Ammon's horn (tissue), 1 donor: ENCODE measurements at places on chromosomes 12 and 14.

GRCh38 chr12:41903014-41903708 is 241.5 kb downstream of the GXYLT1 start:
- no peak for DNase-seq

- no peak for DNase-seq
These were observed 103.8 kb upstream of the RESF1 start for GRCh38 chr12:31855427-31855826.

DNA sequence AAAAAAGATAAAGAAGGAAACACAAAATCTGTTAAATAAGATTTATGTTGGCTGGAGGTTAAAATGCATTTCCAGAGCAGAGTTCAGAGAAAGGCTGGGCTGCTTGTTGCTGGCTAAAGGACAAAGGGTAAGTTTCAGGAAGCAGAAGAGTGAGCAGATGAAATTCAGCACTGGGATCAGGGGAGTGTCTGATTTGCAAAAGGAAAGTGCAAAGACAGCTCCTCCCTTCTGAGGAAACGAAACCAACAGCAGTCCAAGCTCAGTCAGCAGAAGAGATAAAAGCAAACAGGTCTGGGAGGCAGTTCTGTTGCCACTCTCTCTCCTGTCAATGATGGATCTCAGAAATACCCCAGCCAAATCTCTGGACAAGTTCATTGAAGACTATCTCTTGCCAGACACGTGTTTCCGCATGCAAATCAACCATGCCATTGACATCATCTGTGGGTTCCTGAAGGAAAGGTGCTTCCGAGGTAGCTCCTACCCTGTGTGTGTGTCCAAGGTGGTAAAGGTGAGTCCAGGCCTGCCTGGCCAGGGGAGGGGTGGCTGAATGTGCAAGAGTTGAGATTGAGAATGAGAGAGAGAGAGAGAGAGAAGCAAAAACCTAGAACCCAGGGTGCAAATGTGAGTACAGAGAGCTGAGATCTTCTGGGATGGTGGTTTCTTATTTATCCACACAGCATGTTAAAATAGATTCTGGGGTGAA is at the start of gene OAS1:
Gene OAS1, plus strand, starts transcription at position 251 of the 703 bp plus-strand sequence. Its CDS starts 78 bp downstream, at position 329.
- DNase-seq = peak; percentile 75

- DNase-seq = peak; percentile 37
These were observed 18.2 kb upstream of the STRAP start for GRCh38 chr12:15863984-15864383.

GRCh38 chr14:104895786-104896661 is 28.7 kb upstream of the PLD4 start:
- peak; percentile 3 for DNase-seq

- DNase-seq = no peak
These were observed 23.4 kb upstream of the MAP3K9 start for GRCh38 chr14:70832561-70833305.

DNA sequence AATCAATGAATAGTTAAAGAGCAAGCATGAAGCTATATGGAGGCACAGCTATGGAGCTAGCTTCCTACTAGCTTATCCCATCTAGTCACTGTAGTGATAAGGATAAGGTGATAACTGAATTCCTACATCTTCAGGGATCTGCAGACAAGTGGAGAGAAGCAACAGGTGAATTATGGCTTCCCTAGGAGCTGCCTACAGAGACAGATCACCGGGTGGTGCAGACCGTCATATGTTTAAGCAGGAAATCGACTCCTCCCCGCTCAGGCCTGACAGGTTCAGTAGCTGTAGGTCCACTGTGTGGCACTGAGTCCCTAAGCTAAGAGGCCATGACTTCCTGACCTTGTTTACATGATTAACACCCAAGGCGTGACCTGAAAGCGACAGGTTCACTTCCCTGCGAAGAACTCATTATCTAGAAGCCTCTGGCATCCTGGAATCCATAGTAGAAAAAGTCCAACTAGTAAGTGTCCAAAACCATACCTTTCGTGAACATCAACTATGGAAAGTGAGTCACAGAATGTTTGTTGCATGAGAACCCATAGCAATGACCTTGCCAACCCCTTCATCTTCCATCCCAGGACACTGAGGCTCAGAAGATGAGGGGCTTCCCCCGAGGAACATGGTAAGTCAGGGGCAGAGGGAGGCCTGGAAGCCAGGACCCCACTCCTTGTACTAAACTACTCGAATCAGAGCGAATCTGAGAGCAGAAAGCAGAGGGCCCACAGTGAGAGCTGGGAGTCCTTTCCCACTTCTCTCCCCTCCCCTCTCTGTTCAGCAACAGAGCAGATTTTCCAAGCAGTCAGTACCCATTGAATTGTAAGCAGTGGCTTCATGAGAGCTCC is 75.4 kb upstream of the CCND2 start:
- DNase-seq = no peak

- no peak for DNase-seq
These were observed 311.5 kb downstream of the NOVA1 start for GRCh38 chr14:26286081-26286912.

- no peak for DNase-seq
These were observed 81.2 kb downstream of the CHGA start for GRCh38 chr14:93003945-93004698.

- no peak for DNase-seq
These were observed 66.4 kb upstream of the MAP1LC3B2 start for GRCh38 chr12:116492703-116493324.

DNA sequence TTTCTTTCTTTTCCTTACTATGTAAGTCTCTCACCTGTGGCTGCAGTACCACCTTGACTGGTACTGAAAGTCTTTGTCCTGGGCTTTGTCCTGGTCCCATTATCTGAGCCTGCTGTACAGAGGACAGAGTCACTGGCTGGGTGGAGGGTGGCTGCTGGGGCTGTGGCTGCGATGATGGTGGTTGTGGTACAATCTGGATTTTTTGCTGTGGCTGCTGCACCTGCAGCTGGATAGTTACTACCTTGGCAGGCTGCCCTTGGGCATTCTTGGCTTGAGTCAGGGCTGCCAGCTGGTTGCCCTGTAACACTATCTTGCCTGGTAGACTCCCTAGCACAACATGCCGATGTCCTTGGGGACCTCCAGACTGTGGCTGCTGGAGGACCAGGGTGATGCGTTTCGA is 27.0 kb downstream of the CHD8 start:
- DNase-seq = no peak

- no peak for DNase-seq
These were observed 364.1 kb upstream of the KITLG start for GRCh38 chr12:88944397-88944796.

DNA sequence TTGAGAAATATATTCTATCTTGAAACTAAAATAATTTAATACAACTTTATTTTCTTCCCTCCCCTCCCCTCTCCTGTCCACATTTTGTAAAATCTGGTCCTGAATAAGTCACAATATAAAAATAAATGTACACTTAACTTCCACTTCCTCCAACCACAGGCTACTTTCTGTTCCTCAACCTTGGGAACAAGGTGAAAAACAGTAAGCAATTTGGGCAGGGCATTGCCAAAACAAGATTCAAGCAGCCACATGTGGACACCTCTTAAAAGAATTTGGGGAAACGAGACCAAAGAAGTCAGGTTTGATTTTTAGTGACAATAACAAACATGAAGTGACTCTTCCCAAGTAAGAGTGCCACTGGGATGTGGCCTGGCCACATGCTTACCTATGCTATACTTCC is 115.7 kb downstream of the PTPRQ start:
- no peak for DNase-seq

GRCh38 chr12:89259821-89260220 is 92.5 kb downstream of the DUSP6 start:
- no peak for DNase-seq

- DNase-seq = no peak
These were observed 24.0 kb upstream of the ESRRB start for GRCh38 chr14:76351941-76352340.

DNA sequence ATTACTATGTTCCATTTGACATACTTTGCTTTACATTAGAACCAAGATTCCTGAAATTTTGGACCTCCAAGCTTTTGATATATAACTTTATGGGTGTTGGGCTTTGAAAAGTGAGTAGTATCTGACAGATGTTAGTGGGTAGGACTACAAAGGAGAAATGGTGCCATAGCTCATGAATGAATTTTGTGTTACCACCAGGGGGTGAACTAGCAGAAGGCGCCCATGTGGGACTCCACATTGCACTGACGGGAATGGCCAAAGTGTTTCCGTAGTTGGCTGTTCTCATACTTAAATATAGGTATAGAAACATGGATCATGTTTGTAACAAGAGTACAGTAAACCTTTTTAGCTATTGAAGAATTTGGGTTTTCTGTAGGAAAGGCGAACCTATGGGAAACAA is 337.5 kb downstream of the FLRT2 start:
- no peak for DNase-seq

- DNase-seq = no peak
These were observed 563 bp downstream of the DCP1B start for GRCh38 chr12:2003676-2004112.

DNA sequence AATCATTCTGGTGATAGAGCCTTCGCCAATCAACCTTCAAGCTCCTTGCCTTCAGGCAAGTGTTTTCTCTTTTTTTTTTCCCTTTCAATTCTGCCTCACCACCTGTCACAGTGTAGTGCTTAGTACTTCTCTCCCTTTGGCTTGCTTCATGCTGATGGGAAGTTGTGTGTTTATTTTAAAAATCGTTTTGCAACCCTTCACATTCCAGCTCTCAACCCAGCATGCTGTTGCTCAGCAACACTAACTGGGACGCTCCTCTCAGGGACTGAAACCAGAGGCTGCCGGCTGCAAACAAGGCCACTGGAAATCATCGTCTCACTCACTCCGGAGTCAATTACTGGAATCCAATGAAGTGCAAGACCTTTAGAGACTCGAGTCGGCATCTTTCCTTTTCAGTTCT is 342.7 kb downstream of the PRKD1 start:
- peak; percentile 75 for DNase-seq

DNA sequence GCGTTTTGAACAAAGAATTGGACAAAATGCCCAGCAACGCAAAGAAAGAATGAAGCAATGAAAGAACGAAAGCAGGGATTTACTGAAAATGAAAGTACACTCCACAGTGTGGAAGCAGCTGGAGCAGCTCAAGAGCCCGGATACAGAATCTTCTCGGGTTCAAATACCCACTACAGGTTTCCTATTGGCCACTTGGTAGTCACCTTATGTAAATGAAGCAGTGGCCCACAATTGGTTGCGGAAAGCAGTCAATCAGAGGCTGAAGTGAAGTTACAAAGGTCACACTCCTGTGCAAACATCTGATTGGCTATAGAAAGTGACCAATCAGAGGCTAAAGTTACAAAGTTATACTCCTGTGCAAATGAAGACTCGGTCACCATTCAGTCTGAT is 15.0 kb upstream of the PPP1R13B start:
- DNase-seq = no peak

DNA sequence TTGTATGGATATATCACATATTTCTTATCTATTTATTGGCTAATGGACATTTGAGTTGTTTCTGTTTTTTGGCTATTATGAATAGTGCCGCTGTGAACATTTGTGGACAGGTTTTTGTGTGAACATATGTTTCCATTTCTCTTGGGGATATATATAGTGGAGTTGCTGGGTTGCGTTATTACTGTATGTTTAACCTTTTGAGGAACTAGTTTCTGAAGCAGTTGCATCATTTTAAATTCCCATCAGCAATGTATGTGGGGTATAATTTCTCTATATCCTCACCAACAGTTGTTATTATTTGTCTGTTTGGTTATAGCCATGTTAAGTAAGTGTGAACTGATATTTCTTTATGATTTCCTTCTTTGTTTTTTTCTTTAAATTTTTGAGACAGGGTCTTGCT is 10.7 kb downstream of the TCTN2 start:
- DNase-seq = no peak

DNA sequence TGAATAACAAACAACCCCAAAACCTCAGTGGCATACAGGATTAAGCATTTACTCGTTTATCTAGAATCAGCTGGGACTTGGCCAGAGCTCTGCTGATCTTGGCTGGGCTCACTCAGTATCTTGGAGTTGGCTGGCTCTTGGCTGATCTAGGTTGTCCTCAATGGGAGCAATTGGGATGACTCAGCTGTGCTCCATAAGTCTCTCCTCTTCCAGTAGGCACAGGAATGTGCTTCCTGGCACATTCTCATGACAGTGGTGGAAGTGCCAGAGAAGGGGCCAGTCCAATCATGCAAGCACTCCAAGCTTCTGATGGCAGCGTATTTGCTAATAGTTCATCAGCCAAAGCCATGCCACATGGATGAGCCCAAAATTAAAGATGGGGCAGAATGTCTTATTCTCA is 41.7 kb upstream of the ANO4 start:
- no peak for DNase-seq

GRCh38 chr14:105117710-105118385 is 50.7 kb downstream of the JAG2 start:
- no peak for DNase-seq

GRCh38 chr12:65263777-65264176 is 14.7 kb upstream of the MSRB3 start:
- no peak for DNase-seq

DNA sequence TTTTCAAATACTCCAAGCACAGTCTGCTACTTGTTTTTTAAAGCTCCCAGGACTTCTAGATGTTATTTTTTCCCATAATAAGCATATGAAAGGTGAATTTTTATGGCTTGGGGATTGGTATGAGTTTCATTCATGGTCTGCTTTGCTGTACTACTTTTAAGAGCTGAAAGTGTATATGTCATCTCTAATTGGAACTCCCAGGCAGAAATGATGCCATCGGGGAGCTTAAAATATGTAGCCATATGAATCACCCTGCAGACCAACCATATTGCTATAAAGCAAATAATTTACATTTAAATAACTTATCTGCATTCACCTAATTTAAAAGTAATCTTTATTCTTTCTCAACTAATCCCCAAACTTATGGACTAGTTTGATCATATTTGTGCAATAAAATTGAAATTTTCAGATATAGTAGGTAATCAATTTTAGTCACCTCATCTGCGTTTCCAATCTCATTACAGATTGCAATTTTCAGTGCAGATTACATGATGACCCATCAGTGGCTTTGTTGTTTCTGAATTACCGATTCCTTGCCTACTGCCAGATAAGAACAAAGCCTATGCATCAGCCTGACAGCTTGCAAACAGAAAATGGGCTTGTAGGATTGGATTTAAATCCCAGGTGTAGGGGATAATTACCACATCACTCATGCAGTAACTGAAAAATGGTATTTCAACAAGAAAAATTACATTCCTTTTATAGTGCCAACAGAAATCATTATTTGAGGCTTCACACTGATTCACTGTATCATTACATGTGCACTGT is 689.4 kb downstream of the NOVA1 start:
- no peak for DNase-seq

DNA sequence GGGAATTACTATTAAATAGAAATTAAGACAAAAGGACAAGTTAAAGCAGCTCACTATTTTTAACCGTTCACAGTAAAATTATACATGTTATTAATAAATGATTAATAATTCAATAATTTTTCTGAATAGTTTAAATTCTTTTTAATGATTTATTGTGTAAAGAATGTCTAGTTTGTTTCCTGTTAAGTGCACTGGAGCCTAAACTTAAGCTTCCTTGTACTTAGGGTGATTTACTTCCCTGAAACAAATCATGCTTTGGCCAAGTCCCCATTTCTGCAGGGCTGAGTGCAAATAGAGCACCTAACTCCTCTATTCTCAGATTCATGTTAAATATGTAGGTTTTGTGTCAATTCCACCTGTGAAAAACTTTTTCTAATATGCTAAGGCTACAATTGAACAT is 188.9 kb upstream of the PDZRN4 start:
- DNase-seq = no peak
